ENCODE measurements at places on chromosomes 3 and 15.
A peak's percentile ranks its signal among the peaks of the same experiment; 100 is the strongest.

GRCh38 chr3:136336329-136337100 lies 86.4 kb downstream of the PCCB start:
- no peak for DNase-seq

DNA sequence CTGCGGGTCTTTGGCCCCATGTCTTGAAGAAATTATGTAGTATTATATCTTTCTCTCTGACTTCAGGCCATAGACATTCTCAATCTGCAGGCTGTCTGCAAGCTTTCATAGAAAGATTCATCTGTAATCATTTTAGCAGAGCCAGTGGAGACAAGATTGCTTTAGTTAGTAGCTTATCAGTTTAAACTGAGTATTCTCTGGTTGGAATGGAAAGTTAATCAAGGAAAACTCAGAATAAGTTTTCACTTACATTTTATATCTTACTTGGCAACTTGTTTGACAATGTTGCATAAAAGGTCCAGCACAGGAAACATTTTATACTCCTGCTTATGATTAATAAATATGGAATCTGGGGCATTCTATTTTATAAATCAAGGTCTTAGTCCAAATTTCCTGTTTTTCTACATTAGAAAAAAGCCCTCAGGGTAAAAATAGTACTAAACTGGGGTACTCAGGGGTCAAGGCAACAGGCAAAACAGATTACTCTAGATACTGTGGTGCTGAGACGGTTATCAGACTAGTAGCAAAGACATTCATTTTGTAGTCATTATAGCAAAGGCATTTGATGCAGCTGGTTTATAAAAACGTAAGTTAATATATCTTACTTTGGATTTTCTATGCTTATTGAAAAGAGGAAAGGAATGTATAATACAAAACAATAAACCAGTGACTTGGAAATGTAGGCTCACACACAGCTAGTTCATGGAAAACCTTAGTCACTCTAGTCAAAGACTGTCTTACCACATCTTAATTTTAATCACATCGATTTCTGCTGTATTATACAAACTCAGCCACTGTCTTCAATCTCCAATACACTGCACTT lies 45.2 kb upstream of the FILIP1L start:
- no peak for DNase-seq

DNA sequence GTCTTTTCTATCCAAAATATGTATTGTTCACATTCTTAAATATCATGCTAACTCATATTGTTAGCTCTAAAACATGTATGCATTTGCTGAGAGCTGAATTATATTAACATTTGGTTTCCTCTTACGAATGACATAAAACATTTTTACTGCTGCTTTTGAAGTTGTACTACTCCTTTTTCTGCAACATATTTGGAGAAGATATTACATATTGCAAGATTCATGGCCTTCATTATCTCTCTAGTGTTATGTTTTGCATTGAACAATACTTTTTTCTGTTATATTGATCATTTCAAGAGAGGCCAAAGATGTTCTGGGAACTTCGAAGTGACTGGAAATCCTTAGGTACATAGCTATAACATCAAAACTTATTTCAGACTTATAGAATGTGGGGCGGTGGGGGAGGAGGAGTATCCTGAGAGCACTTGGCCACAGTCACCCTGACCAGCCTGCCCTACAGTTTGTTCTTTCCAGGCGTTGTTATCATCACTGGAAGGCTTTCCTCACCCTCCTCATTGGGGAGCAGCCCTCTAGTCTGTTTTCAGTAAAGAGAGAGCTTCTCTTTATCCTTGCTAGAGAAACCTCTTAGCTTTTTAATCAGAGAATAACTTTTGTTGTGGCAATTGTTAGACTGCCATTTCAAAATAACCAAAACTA lies 868.6 kb downstream of the OTOL1 start:
- DNase-seq: no peak

- no peak for DNase-seq
Measured at GRCh38 chr3:110736332-110736731, 335.3 kb upstream of the NECTIN3 start.

- DNase-seq: no peak
Measured at GRCh38 chr3:195093731-195094130, 177.2 kb downstream of the XXYLT1 start.

DNA sequence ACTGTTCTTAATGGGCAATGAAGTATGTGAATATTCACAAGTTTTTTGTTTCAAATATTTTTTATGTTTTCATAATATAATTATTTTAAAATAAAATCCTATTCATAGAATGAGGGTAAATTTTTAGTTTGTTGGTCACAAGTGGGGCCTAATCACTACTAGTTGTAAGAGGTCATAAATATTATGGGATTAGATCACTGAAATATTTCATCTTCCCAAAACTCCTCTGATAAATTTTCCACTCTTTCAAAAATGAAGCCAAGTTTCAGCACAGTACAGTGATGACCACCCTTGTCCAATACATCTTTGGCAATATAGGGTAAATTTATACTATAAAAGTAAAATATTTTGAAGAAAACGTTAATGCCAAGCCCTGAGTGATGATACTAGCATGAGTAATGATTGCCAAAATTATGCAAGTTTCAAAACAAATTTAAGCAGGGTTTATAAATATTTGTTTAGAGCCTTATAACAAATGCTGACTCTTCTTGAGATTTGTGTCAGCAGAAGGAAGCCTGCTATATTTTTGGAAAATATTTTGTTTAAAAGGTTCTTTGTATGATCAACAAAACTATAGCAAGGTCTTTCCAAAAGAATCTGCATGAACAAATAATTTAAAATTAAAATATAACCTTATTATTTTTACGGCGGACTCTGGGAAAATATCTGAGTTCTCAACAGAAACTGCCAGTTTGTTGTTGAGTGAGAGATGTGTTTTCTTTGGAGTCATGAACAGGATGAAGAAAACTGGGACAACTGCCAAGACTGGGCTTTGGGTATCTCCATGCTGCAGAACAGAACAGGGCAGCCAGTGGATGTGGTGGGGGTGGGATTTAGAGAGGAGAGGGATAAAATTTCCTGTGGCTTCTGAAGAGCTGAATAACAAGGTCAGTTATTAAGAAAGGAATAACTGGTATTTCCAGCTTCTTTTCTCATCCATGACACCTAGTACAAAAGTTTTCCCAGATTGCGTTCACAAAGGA lies 17.9 kb upstream of the TM4SF1 start:
- DNase-seq: no peak

DNA sequence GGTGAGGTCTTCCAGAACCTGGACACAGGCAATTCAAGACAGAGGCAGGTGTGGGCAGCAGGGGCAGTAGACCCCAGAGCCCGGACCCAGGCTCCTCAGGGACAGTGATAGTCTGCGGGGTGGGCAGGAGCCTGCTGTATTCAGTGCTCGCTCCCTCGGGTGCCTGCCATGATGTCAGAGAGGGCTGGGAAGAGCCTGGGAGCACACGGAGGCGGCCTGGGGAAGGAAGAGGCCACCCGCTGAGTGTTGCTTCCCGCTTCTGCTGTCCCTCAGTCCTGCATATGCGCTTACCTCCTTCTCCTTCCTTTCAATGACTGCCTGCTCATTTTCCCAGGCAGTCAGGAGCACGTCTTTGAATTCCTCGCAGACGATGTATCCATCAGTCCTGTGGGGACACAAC lies 22.8 kb downstream of the TMEM43 start:
- DNase-seq: no peak

- no peak for DNase-seq
Measured at GRCh38 chr3:45173776-45174175, 27.6 kb upstream of the CDCP1 start.

DNA sequence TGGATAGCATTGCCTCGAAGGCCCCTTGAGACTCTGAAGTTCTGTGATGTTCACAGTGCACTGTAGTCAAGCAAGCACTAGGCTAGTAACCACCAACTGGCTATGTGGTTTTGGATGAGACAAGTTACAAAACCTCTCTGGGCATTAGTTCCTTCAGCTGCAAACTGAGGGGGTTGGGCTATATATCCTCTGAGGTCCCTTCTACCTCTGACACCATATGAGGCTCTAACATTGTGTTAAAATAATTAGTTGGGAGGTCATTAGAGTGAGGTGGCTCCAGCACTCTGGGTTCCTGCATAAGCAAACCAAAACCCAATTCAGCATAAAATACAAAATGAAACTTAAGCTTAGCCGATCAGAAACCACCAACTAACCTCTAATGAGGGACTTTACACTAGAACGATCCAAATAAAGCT lies 209.5 kb upstream of the LRRN1 start:
- no peak for DNase-seq

DNA sequence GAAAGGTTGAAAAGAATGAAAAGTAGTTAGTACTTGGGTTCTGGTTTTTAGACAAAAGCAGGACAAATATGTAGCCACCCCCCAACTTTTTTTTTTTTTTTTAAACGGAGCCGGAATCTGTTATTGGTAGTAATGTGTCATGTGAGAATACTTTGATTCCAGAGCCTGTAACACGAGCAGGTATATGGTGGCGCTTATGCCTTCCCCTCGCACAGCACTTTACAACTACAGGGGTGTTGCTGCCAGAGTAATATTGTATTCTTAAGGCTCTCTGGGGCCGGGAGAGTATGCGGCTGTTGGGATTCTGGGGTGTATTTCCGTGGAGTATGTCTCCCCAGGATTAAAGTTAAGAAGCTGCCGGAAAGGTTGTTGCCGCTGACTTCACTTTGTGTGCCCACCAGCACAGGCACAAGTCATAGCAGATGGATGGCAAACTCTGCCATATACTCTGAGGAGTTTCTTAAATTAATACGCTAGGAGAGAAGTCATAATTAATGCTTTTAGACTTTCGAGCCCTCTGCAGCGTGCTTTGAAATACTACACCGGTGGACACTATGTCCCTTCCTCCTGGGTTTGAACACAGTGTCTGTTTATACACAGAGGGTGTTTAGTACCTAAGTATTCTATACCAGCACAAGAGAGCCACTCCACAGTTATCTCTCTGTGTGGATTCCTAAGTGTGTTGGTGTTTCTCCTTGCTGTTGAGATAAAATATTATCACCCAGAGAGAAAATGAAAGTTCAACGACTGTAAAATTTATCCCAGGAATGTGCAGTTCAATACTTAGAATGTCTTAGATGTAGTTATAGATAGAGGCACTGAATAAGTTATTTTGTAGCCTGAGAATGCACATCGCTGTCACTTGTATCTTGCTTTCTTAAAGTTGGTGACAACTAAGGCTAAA lies 1.4 kb downstream of the MBNL1 start:
- DNase-seq: no peak

GRCh38 chr15:50210462-50211157 lies 28.6 kb downstream of the SLC27A2 start:
- no peak for DNase-seq

- no peak for DNase-seq
Measured at GRCh38 chr3:33941804-33942203, 143.4 kb downstream of the PDCD6IP start.

DNA sequence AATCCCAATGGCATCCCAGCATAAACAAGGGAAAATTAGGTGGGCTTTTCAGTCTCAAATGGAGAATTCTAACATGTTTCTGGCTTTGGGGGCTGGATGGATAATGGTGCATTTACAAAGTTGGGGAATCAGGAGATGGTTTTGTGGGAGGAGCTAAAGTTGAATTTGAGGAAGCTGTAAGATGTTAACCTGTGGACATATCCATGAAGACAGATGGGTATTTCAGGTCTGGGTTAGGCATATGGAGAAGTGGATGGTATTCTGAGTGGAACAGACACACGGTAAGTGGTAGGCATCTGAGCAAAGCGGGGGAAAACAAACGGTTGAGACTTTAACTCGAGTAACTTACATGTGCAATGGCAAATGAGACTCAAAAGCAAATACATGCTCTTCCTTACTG lies 1.7 kb upstream of the LMLN start:
- DNase-seq: no peak

GRCh38 chr3:197349368-197349767 lies 51.0 kb upstream of the DLG1 start:
- no peak for DNase-seq

DNA sequence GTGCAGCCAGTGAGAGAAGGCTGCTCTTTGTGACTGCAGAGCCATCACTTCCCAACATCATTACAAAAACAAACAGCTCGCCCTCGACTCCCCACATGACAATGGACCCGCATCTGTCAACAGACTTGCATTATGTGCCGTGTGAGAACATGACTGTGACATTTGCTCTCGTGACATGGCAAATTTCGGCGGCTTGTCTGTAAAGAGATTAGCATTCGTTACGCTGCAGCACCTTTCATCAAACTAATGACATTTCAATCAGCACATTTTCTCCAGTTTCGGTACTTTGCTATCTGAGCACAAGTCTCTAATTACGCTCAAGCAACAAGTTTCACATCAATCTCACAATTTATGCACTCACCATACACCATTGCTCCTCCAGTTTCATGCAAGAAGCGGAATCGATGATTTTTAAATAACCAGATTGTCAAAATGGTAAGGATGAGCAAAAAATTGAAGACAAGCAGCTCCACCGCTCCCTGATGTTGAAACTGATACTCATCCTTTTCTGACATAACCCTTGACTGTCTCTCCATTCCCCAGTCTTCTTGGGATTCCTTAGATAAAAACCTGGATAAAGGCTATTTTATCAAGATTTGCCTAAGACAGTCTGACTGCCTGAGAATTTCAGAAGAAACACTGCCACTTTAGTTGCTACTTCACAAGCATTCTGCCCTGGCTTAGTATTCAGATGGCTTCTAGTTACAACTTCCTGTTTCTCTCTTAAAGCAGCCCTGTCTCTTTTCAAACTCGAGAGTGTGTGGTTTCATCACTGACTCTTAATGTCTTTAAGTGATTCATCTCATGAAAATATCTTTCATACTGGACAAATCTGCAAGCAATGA lies at the start of gene SLC9A9:
TSS of gene SLC9A9 (minus strand) at position 682 of the 845 bp plus-strand sequence. CDS start at position 536, 146 bp downstream.
- DNase-seq: peak; percentile 15

- no peak for DNase-seq
Measured at GRCh38 chr15:72472992-72473610, 1.0 kb upstream of the ARIH1 start.

DNA sequence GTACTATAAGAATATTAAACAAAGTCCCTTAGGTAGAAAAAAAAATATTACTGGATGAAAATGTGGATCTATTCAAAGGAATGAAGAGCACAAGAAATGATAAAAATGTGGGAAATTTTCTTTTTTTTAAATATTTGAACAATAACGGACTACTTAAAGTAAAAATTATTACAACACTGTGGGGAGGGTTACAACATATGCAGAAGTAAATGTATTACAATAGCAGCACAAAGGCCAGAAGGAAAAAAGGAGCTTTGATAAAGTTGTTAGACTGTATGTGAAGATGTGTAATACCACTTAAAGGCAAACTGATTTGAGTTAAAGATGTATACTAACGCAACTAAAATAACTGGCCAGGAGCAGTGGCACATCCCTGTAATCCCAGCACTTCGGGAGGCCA lies 427.1 kb downstream of the SHQ1 start:
- no peak for DNase-seq

GRCh38 chr15:29613951-29614382 lies 208.3 kb downstream of the TJP1 start:
- no peak for DNase-seq

GRCh38 chr3:62761711-62762110 lies 113.5 kb downstream of the CADPS start:
- no peak for DNase-seq

- no peak for DNase-seq
Measured at GRCh38 chr3:44932986-44933944, 42.7 kb downstream of the ZDHHC3 start.

Data from stimulated activated CD4-positive, alpha-beta T cell treated with anti-CD3 and anti-CD28 coated beads, Interleukin-2, amount 100 ng/mL, for 24 hours (primary cell).